ENCODE measurements at places on chromosomes 16 and 17. TPM values are rescaled to one million over a fixed set of nuclear protein-coding genes. Genes with fewer than 3 reads are reported as not detected.

The PRSS8 gene
- total RNA-seq = 43.7 TPM

The SLC6A4 gene
- total RNA-seq = not detected

The OGFOD3 gene
- 18.5 TPM for total RNA-seq

The AOC3 gene
- not detected for total RNA-seq

The CLDN9 gene
- total RNA-seq = not detected

The MT3 gene
- not detected for total RNA-seq

The CYTH1 gene
- 25.8 TPM for total RNA-seq

The SPATA2L gene
- 4.0 TPM for total RNA-seq

The EFCAB3 gene
- not detected for total RNA-seq

The KRT35 gene
- total RNA-seq = not detected

The NHERF1 gene
- 24.6 TPM for total RNA-seq

The PPM1E gene
- total RNA-seq = 1.0 TPM

The CCL4L2 gene
- not detected for total RNA-seq

The CDRT15L2 gene
- not detected for total RNA-seq

The MLST8 gene
- 55.8 TPM for total RNA-seq

The ZNF207 gene
- 134 TPM for total RNA-seq

The GJC1 gene
- 26.8 TPM for total RNA-seq
